ENCODE measurements at places on chromosomes 2 and 18. TPM values are rescaled to one million over a fixed set of nuclear protein-coding genes. Genes with fewer than 3 reads are reported as not detected.

RAPGEF4 gene
- total RNA-seq, result 29.5 TPM

NIFK gene
- total RNA-seq, result 78.8 TPM

CDKL4 gene
- total RNA-seq, result 4.1 TPM

SNORC gene
- 0.55 TPM for total RNA-seq

METAP1D gene
- 23.1 TPM for total RNA-seq
